ENCODE measurements at places on chromosomes 4 and X. TPM values are rescaled to one million over a fixed set of nuclear protein-coding genes. Genes with fewer than 3 reads are reported as not detected.

The ZNF157 gene
- polyA plus RNA-seq, result not detected

DNA sequence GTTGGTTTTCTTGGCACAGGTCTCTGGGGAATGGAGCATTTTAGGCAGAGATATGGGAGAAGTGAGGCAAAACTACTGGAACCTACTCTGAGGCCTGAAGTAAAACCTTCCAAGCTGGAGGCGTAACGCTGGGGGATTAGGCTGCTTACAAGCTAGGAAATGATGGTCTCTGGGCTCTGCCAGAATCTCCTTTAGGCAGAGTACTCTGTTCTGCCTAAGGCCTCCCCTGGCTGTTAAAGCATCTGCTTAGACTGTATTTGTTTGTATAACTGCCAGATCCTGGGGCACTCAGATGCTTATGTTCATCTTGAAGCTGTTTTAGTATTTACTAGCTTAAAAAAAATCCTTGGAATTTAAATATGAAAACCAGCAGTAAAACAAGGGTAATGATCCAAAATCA is 822.2 kb downstream of the RPA4 start:
- DNase-seq, result no peak

GRCh38 chrX:70030301-70030767 is 19.4 kb downstream of the AWAT2 start:
- DNase-seq, result no peak

The PRKG2 gene
- 0.11 TPM for polyA plus RNA-seq

DNA sequence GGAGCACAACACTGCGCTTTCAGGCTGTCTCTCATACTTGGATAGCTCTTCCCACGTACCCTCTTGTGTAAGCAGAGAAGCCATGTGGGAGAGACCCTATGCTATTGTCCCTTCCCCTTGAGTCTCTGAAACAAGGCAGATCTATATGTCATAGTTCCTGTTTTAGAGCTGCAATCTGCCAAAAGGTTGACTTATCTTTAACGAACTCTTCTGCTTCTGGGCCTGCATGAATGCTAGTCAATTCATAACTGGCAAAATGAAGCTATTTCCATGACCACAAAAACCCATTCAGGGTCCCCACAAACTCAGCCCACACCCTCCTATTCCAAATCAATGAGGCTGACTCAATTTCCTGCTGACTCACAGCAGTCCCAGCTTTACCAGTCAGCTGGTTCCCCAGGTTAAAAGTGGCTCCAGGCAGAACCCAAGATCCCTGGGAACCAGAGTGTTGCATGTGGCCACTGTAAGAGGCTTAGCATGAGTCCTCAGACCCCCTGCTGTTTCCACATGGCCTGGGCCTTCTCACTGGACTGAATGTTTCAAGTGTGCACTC is 25.3 kb upstream of the SOD3 start:
- peak; percentile 40 for DNase-seq

All from foreskin keratinocyte (primary cell).